ENCODE measurements at places on chromosomes 16 and 17.
A peak's percentile ranks its signal among the peaks of the same experiment; 100 is the strongest.

GRCh38 chr16:569445-570254 lies at the start of gene PIGQ:
PIGQ (plus strand) TSS chr16:569968; CDS start chr16:574075, 4,107 bp downstream.
- no peak for DNase-seq

GRCh38 chr16:53865494-53865863 lies 161.5 kb downstream of the FTO start:
- DNase-seq = no peak

DNA sequence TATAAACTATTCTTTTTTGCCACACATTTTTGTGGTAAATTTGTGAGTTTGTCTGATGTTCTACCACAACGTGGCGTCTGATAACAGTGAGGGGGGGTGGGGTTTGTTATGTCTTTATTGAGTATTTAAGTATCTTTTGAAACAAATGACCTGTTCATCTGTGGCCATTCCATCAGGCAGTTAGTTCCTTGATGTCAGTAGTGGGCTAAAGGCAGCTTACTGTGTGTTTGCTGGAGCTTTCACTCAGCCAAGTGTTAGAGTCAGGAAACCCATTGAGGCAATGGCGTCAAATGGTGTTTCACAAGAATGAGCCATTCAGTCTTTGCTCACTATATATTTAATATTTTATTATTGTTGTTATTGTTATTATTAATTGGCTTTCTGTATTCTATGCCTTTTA lies 28.0 kb downstream of the NQO1 start:
- DNase-seq = no peak

GRCh38 chr17:7856011-7856810 lies 1.1 kb downstream of the NAA38 start:
- no peak for DNase-seq

DNA sequence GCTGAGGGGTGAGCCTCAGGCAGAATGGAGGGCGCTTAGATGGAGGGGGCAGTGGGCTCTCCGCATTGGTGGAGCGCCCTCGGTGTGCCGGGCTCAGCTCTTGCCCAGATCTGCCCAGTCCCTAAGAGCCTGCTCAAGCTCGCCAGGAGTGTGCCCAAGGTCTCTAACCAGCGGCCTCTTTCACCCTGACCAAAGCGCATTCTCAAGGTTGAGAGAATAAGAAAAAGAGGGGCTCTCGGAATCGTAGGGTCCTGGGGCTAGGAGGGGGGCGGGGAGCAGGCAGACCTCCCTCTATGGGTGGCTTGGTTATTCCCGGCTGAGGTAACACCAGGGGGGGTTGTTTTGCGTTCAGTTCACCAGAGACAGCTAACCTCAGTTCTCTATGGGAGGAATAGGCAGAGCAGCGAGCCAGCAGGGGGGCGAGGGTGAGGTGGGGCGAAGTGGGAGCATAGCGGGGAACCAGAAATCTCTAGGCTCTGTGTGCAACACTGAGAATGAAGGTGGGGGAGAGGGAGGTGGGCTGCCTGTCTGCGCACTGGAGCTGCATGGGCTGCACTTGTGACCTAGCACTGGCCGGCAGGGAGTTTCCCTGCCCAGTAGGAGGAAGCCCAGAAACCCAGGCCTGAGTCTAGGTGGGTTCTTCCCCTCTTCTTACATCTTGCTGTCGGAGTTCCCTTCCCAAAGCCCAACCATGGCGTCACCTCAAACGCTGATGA lies 3.0 kb downstream of the TMEM132E start:
- DNase-seq = no peak

- DNase-seq = no peak
Measured at GRCh38 chr17:43832168-43832975, 574 bp downstream of the MPP3 start.

GRCh38 chr17:73592079-73592415 lies 52.2 kb downstream of the SDK2 start:
- no peak for DNase-seq

DNA sequence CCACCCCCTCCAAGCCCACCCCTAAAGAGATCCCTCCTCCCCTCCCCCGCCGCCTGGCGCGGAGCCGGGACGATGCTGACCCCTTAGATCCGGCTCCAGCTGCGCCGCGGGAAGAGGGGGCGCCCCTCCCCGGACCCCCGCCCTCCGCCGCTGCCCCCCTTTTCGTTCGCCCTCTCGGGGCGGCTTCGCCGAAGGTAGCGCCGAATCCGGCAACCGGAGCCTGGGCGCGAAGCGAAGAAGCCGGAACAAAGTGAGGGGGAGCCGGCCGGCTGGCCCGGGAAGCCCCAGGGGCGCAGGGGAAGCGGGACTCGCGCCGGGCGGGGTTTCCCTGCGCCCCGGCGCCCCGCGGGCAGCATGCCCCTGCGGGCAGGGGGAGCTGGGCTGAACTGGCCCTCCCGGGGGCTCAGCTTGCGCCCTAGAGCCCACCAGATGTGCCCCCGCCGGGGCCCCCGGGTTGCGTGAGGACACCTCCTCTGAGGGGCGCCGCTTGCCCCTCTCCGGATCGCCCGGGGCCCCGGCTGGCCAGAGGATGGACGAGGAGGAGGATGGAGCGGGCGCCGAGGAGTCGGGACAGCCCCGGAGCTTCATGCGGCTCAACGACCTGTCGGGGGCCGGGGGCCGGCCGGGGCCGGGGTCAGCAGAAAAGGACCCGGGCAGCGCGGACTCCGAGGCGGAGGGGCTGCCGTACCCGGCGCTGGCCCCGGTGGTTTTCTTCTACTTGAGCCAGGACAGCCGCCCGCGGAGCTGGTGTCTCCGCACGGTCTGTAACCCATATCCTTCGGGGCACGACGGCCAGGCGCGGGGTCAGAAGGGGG lies 623 bp downstream of the CACNA1G start:
- DNase-seq = no peak

GRCh38 chr16:87461466-87461991 lies 31.3 kb downstream of the ZCCHC14 start:
- peak; percentile 34 for DNase-seq

GRCh38 chr16:50600582-50601283 lies 52.5 kb downstream of the NKD1 start:
- no peak for DNase-seq

DNA sequence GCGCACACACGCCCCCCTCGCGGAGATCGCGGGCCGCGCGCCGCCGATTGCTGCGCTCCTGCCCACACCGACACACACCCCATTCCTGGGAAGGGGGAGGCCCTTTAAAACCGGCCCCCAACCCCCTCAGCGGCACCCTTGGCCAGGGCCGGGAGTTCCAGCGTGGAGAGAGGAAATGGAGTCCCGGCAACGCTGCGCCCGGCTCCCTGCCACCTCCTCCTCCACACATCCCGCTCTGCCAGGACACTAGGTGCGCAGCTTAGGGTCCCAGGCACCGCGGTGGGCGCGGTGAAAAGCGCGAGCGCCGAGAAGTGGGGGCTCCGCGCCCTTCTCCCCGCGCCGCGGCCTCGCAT lies 397 bp downstream of the CDC42EP4 start:
- no peak for DNase-seq

GRCh38 chr16:13077816-13078215 lies 176.4 kb downstream of the SHISA9 start:
- DNase-seq = peak; percentile 63

GRCh38 chr17:80419255-80419654 lies 4.3 kb downstream of the ENDOV start:
- DNase-seq = no peak

GRCh38 chr17:3012926-3013581 lies 50.4 kb downstream of the OR1D5 start:
- no peak for DNase-seq

DNA sequence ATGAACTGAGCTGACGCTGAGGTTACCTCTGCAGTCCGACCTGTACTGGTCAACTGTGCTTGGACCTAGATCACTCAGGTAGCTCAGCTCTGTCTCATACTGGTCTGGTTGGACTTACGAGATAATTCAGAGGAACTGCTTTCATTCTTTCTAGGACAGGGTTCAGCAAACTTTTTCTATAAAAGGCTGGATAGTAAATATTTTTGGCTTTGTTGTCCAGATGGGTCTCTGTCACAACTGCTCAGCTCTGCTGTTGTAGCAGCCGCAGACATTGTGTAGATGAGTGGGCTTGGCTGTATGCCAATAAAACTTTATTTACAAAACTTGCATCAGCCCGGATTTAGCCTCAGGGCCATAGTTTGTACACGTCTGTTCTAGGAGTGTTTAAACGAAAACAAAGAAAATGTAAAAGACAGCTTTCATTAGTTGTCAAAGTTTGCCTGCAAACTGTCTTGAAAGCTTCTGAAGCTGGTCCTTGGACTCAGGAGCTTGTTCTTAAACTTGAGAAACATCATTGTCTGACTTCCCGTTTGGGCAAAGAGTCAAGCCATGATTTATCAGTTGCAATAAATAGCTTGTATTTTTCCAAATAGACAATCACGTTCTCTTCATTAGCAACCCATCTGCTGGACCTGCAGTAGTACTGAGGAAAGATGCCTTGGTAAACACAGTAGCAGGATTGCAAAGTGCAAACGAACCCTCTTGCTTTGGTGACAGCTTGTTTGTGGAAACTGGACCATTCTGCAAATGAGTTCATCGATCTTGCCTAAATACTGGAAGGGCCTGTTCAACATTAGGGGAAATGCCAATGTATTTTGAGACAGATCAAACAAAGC lies 253.4 kb downstream of the SNX29 start:
- no peak for DNase-seq

DNA sequence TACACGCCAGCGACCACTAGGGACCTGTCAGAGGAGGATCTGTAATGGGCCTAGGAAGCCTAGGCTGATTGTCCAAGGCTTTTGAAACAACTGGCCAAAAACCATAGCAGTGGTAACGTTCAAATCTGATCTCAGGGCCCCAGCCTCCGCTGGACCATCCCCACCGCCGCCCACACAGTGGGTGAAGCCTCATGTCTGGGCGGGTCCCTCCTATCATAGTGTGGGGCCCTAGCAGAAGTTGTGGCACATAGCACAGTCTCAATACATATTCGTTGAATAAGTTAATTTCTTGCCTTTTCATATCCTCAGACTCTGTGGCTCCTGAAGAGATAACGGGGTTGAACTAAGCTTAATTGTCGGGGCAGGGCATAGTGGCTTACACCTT lies 818 bp downstream of the DPH1 start:
- no peak for DNase-seq

GRCh38 chr17:64218066-64218465 lies 45.0 kb downstream of the TEX2 start:
- DNase-seq = no peak

- no peak for DNase-seq
Measured at GRCh38 chr17:80315517-80316182, 55.0 kb downstream of the RNF213 start.

DNA sequence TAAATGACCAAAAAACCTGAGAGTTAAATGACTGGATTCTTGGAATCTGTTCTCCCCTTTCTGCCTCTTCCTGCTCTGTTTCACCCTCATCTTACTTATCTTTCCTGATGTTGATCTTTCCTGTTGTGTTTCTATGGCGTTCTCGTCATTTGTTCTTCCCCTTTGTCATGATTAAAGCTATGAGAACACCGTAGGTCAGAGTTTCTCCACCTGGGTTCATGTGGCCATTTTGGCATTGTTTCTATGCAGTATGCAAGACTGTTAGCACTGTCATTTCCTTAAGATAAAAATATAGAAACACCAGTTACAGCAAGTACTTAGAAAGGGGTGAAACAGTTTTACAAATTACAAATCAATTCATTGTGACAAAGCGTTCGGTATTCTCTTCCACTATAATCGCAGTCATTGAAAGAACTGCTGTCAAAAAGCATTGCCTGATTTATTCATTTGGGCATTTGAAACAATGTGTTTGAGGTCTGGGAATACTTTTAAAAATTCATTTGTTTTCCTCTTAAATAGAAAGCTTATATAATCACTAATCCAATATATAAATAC lies 166.0 kb downstream of the PHKB start:
- no peak for DNase-seq

GRCh38 chr17:43483674-43484551 lies at the start of gene DHX8:
DHX8 (plus strand) TSS chr17:43483975; CDS start chr17:43484038, 63 bp downstream.
- peak; percentile 100 for DNase-seq

- no peak for DNase-seq
Measured at GRCh38 chr17:38916771-38917170, 8.6 kb upstream of the LASP1NB start.

DNA sequence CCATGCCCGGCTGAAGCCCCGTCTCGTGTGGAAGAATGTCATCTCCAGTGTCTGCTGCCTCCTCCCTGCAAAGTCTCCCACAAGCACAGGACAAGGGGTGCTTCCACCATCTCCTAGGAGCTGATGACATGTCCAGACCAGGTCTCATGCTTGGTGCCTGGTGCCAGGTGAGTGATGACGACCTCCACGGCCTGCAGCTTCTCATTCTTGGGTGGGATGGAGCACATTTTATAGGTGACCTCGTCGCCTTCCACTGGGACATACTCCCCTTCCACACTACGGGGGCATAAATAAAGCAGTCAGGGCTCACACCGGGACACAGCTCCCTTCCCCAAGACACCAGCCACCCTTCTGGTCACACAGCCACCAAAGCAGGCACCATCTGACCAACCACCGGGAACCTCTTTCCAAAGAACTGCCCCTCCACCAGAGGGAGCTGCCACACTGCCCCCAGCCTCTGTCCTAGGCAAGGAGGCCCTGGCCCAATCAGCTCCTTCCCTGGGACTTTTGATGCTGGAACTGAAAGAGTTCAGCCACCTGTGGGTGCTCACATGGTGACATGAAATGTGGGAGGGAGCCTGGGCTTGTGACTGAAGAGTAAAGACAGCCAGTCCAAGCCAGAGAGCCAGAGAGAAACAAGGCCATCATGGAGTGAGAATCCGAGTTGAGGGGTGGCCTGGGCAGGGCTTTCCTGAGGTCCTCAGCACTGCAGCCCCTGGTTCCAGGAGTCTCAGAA lies 13.6 kb downstream of the CARHSP1 start:
- DNase-seq = no peak

DNA sequence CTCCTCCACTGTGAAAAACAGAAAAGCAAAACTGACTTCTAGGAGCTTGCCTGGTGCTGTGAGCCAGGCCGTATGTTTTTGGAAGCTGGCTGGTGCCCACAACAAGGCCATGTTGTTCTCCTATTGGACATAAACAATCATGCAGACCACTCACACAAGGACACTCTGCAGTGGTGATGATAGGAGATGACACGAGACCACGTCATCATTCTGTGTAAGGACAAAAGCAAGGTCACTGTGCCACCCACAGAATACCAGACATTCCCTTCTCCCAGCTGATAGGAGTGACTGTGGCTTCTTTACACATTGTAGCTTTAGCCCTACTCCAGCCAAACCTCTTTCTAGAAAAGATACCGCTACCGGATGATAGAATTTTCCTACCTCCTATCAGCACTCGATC lies 47.7 kb upstream of the LCMT1 start:
- no peak for DNase-seq

- no peak for DNase-seq
Measured at GRCh38 chr16:57167538-57167937, 18.3 kb downstream of the PSME3IP1 start.

GRCh38 chr16:84597528-84597896 lies 20.4 kb downstream of the COTL1 start:
- DNase-seq = no peak

DNA sequence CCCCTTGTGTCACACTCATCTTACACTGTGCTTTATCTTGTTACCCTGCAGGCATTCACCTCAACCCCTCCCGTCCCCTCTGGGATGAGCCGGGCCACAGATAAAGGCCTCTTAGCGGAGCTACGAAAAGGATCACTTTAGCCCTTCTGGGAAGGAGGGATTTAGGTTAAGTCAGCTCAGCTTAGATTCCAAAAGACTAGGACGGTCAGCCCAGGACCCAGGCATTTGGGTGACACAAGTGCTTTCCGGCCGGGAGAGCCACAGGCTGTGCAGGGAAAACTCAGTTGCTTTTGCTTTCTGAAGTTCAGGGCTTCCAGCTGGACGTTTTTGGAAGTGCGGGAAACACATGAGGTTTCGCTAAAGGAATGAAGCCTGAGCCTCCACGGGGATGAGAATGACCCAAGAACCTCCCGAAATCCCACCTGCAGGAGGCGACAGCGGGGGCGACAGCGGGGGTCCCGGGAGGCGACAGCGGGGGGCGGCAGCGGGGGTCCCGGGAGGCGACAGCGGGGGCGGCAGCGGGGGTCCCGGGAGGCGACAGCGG lies 11.6 kb upstream of the METRNL start:
- DNase-seq = no peak
